ENCODE measurements at places on chromosomes 7 and 10.

DNA sequence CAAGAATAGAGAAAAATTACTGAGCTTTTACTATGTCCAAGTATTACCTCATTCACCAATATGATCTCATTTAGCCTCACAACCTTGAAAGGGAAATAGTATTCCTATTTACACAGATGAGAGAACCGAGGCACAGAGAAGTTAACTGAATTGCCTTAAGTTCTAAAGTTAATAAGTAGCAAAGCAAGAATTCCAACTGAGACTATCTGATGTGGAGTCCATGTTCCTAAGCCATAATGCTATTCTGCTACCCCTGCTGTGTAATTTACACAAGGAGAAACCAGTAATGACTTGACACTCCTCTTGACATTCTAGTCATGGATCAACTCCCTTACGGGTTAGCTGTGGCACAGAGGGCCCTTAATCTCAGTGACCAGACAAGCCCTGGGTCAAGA, 60.7 kb downstream of the ABCB4 start:
- DNase-seq: no peak

DNA sequence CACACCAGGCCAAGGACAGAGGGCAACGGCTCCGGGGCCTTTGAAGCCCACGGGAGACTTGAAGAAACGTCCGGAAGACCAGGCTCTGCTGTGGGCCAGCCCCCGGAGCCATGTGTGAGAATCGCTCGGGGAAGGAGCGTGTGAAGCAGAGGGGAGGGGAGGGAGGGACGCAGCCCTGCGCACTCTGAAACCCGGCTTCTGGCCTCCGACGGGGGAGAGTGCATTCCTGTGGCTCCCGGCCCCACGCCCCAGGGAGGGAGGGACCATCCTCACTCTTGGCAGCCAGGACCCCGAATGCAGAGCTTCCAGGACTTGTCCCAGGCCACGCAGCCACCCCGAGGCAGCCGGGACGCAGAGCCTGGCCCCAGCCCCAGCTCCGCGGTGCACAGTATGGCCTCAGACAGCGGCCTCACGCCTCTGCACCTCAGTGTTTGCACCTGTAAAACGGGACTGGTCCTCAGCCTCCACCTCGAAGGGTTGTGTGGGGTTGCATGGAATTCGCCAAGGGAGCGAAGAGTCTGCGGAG, 67.4 kb downstream of the PDGFA start:
- no peak for DNase-seq

DNA sequence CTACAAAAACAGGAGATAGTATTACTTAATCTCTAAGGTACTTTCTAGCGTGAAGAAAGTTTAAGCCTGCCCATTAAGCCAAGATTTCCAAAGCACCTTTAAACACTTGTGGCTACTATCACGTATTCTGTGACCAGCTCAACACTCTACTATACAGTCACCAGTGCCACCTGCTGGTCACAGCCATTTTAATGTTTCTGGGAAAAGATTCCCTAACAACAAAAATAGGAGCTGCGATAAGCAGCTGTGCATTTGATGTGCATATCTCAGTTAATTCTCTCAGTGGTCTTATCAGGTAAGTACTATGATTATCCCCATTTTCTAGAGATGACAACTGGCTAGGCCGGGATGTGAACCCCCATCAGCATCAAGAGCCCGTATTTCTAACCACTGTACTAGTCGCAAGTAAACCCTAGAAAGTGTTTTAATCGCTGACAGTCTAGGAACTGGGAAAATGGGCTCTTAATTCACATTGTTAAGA, 860 bp downstream of the SEC31B start:
- no peak for DNase-seq

GRCh38 chr7:1255080-1255816, 22.6 kb downstream of the UNCX start:
- no peak for DNase-seq

GRCh38 chr10:132943791-132944404, 1.5 kb upstream of the CFAP46 start:
- DNase-seq: no peak

GRCh38 chr7:2575733-2576340, 17.1 kb downstream of the IQCE start:
- no peak for DNase-seq

DNA sequence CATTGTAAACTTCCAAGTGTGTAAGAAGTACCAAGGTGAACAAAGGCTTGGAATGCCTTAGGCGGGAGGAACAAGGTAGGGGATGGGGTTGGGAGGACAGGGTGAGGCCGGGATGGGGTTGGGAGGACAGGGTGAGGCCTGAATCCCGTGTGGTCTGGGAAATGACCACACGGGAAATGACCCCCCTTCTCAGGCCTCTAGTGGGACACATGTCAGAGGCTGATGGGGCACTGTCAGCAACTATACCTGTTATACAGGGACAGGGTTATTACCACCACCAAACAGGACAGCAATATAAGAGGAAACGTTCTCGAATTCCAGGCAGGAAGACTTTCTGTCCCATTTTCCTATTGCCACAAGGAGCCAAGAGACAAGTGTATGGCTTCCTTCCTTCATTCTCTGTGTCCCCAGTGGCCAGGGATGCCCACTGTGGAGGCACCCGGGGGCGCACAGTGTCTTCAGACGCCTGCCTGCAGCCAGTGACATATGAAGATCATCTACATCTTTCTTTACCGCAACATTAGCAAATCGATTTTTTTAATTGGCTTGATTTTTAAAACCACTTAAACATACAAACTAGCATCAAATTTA, 1.3 kb downstream of the MKI67 start:
- no peak for DNase-seq

DNA sequence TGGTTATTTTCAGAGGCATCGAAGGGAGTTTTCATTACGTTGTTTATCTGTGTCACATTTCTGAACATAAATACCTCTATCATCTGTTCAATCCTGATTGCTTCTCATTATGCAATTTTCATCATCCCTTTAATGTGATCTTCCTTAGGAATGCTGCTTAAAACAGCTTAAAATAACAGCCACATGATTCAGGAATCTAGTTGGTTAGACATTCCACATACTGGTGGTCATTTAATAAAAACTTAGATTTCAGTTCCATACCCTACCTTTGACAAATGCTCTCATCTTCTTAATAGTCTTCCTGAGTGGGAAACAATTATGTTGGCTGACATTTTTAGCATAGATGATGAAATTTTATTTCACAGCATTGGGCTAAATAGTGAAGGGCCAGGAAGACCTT, 191.3 kb upstream of the CDCA7L start:
- no peak for DNase-seq

DNA sequence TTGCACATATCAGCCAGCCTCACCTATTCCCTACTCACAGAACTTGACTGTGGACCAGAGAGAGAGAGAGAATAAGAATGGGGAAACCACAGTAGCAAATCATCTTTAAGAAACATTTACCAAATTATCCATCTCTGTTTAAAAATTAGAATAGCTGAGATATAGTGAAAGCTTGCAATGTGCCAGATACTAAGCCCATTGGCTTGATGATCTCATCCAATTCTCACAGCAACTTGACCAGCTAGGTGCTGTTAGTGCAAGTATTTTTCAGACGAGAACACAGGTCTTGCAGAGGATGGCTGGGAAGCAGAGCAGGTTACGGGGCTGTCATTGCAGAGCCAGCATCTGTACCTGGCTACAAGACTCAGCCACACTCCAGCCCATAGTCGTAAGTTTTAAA, 50.9 kb downstream of the KLF6 start:
- no peak for DNase-seq

GRCh38 chr10:3961082-3961481, 176.1 kb upstream of the KLF6 start:
- no peak for DNase-seq

DNA sequence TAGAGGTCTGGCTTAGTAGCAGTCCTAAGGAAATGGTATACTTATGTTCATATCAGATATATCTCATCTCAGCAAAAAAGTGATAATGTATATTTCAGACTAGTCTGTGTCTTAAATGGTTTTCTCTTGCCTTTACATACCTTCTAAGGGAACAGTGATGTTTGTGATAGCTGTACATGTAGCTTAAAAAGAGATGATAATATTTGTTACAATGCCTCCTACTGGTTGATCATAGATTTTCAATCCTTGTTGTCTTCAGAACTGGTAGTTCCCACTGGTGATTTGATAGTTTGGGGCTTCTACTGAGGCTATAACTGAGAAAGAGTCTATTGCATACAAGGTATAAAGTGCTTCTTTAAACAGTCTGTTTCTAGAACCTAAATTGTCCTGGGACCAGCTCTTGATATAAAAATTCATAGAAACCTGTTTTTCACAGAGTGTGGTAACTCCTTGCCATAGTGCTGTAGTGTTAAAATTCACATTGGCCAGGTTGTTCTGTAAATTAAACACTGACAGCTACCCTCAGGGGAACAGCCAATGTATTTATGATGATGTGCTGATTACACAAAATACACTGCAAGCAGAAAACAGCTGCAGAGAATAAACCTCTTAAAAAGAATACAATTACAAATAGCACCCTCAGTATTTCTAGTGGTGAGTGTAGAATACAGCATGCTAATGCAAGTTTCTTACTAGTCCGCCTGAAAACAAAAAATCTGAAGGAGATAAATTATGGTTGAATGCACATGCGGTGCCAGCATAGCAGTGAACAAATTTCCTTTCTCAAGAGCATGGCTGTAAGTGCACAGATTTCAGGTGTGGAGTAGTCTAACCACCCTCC, 90.3 kb downstream of the BTRC start:
- no peak for DNase-seq

- DNase-seq: peak; percentile 80
These were observed 679 bp downstream of the ARF5 start for GRCh38 chr7:127588697-127589482.

DNA sequence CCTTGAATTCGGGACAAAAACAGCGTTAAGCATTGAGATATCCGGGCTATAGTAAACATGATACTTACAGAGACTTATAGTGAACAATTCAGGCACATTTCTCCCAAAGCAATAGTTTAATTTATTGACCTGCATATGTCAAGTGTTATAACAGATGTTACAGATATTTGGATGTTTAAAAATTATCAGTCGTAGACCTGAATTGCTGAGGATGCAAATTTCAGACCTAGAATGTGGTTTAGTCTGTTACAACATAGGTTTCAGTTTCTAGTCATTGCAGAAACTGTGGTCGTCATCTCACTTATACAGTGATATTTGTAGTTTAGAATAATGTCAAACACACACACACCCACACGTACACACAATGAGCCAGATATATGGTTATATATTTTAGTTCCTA, 85.2 kb downstream of the VTI1A start:
- DNase-seq: no peak

DNA sequence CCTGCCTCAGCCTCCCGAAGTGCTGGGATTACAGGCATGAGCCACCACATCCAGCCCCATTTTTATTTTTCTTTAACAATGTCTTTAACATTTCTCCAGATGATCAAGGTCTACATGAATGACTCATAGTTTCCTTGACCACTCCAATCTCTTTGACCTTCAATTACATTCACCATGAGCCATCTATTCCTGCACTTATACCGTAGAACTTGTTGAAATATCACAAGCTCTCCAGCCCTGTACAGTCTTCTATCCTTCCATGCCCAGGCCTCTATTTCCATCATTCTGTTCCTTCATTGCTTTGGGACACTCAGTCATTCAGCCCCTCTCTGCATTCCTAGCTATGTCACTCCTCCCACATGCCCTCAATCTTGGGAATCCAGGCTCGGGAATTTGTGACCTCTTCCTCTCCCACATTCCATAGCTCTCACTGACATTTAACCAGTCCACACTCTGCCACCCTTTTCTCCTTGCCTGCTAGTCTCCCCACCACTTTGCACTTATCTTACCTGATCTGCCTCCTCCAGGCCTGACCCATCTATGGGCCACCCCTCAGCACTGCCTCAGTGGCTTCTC, 151.8 kb upstream of the STK17A start:
- DNase-seq: no peak

- no peak for DNase-seq
These were observed at the start of gene TAC1 for GRCh38 chr7:97731736-97732564. TAC1 (plus strand) TSS chr7:97732086; CDS start chr7:97732613, 527 bp downstream.

DNA sequence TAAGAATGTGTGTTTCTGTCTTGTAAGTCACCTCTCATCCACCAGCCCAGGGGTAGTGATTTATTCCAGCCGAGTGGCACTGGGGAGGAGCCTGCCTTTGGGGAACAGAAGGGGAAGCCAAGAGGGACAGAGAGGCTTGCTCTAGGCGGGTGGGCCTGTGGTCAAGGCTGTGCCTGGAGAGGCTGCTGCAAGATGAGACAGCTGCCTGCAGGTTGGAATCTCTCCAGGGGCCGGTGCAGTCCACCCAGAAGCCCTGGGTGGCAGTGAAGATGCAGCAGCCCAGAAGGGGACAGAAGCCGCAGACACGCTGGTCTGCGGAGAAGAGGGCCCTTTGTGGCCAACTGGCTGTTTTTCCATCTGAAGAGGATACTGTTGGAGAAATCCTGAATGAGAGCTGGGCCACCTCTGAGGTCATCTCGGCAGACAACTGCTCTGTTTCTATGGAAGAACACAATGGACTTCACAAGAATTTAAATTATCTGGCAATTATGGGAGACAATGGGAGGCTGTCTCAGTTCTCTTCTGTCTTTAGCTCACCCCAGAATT, 175.7 kb downstream of the GFRA1 start:
- DNase-seq: no peak

GRCh38 chr7:55031075-55031474, 12.3 kb downstream of the EGFR start:
- no peak for DNase-seq

GRCh38 chr7:25579778-25580075, 351.4 kb upstream of the NPVF start:
- no peak for DNase-seq

DNA sequence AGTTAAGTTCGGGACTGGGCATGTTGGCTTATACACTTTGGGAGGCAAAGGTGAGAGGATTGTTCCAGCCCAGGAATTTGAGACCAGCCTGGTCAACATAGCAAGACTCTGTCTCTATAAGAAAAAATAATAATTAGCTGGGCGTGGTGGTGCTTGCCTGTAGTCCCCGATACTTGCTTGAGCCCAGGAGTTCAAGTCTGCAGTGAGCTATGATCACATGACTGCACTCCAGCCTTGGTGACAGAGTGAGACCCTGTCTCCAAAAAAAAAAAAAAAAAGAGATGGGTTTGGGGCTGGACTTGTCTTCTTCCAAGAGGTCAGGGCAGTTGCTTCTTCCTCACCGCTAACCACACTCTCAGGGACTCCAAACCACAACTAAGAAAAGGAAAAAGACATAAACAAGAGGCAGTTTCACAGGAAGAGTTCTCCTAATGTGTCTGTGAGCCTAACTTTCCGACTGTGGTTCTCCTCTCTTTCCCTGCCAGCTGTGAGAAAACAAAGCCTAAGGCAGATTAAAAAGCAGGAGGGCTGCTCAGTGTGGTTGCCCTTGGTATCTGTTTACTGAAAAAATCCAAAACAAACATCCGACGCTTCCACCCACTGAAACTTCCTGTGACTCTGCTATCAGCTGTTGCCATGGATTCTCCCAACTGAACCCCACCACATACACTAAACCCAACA, 2.4 kb upstream of the SERPINE1 start:
- no peak for DNase-seq

DNA sequence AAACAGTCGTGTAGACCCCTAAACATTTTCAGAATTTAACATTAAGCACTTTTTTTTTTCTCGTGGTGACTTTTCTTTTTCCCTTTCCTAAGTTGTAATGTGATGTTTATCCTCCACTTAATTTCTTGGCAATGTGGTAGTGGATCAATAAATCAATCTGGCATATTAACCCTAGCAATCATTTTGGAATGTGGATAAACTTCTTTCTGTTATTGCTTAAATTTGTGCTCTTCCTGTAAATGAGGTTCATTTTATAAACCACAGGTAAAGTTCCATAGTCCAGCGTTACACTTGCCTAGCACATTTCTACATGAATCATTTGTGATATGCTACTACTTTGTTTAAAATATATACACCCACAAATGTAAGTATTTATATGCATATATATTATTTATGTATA, 247.4 kb upstream of the ETV1 start:
- no peak for DNase-seq

GRCh38 chr7:27324246-27324645, 81.6 kb downstream of the EVX1 start:
- DNase-seq: no peak

Measured in upper lobe of right lung (tissue), 1 donor.